ENCODE measurements at places on chromosomes 6 and 20.
A peak's percentile ranks its signal among the peaks of the same experiment; 100 is the strongest.

DNA sequence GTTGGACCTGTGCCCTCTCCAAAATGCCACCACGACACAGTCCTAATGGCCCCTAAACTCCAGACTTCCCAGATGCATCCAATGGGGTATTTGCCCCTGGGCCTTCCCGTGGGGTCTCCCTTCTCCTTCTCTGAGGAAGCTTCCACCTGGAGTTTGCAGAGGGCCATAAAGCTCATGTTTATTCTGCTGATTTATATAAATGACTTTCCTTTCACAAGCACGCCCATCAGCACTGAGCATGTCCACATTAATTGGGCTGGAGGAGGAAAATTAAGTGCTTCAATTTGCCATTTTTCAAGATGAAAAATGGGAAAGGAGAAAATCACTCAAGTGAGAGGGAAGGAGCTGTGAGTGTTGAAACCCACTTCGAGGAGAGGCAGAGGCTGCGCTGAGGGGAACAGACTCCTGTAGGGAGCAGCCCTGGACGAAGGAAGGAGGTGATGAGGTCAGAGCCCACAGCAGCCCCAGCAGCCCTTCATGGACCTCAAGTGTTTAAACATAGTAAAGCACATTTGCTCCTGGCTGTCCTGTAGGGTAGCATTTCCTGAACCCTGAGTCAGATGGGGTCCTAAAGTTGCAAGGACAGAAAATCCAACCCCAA is 434.9 kb upstream of the SULF2 start:
- no peak for DNase-seq

DNA sequence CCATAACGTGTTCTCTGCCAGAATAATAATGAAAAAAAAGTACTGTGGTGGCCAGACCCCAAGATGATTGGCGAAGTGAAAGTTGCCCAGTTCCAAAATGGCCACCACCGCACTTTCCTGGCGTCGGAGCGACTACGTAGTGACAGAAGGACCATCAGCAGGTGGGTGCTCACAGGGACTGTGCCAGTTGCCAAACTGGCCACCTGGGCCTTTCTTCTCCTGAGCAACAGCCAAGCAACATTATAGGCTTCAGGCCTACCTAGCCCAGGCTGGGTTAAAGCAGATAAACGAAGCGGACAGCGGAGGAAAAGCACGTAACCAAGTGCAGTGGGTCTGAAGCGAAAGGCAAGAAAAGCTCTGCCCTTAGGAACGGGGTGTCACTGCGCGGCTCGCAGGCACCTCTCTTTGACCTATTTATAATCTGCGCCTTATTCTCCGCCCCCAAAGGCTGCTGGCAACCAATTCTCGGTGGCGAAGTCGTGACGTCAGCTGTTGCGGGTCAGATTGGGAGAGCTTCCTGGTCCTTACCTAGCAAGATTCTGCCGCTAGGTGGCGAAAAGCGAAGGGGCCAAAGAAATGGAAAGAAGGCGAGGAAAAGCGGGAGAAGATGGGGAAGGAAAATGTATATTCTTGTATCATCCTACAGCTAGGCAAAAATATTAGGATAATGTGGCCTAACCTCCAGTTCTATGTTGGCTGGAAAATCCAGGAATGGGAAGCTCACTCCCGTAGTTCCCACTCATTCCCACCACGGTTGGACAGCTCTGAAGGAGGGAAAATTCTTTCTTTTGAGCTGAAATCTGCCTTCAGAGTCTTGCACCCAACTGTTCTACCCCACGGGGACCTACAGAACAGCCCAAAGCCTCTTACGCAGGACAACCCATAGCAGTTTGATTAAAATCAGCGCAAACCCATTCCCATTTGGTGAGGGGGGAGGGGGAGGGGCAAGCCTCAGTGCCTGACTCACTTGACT is 6.9 kb upstream of the MOG start:
- DNase-seq: peak; percentile 96

DNA sequence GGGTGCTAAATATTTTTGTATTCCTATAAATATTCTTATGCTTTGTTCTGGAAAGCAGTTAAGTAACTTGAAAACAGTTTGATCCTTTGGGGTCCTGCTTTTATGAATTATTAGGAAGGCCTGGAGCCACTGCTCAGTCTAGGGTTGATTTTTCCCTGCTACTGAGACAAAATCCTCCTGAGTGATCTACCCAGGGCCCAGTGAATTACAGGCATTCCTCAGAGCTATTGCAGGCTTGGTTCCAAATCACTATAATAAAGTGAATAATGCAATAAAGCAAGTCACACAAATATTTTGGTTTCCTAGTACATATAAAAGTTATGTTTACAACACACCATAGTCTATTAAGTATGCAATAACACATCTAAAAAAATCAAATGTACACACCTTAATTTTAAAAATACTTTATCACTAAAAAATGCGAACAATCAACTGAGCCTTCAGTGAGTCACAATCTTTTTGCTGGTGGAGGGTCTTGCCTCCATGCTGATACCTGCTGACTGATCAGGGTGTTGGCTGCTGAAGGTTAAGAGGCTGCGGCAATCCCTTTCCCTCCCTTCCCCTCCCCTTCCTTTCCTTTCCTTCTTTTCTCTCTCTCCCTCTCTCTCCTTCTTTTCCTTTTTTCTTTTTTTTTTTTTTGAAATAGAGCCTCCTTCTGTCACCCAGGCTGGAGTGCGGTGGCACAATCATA is 43.0 kb downstream of the DNAAF9 start:
- DNase-seq: no peak

- peak; percentile 31 for DNase-seq
Observed at GRCh38 chr6:165245287-165245686, 64.1 kb downstream of the C6orf118 start.
